ENCODE measurements at places on chromosomes 1 and 21.

GRCh38 chr1:99139876-99140275, 124.4 kb upstream of the PLPPR4 start:
- DNase-seq = no peak

DNA sequence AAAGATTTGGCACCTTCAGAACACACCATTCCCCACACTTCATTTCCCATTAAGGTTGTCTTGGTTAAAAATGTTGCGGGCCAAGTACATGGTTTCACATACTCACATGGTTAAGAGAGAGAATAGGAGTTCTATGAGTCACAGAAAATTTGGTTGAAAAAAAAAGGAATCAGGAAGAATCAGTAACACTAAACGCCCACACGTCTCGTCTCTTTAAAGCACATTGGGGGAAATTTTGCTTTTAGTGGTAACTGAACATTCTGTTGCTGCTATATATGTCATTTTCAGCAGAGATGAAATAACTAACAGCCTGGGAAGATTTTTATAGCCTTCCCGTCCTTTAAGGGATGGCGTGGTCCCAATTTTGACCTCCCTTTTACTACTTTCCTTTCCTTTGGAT, 132.9 kb upstream of the ERG start:
- DNase-seq = no peak

DNA sequence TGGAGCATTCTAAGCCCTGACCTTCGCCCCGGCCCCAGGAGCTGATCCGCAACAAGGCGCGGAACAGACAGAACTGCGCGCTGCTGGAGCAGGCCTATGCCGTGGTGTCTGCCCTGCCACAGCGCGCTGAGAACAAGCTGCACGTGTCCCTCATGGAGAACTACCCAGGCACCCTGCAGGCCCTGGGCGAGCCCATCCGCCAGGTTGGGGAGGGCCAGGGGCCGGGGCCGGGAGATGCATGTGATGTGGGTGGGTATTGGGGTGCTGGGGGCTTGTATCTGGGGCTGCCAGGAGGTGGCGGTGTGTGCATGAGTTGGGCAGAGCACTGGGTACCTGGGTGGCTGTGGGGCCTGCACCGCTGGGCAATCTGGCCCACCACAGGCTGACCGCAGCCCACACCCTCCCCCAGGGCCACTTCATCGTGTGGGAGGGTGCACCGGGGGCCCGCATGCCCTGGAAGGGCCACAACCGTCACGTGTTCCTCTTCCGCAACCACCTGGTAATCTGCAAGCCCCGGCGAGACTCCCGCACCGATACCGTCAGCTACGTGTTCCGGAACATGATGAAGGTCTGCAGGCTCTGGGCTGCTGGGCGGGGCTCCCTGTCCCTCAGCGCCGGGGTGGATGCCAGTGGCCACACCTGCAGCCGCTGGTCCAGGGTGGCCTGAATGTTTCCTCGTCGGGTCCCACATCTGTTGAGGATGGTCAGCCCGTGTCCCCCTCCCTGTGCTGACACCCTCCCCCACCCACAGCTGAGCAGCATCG, 65.8 kb downstream of the TRIM11 start:
- peak; percentile 55 for DNase-seq

- DNase-seq = no peak
Measured at GRCh38 chr1:111565968-111566367, 53.6 kb upstream of the RAP1A start.

- no peak for DNase-seq
Measured at GRCh38 chr1:110498270-110498669, 20.7 kb downstream of the KCNA10 start.

DNA sequence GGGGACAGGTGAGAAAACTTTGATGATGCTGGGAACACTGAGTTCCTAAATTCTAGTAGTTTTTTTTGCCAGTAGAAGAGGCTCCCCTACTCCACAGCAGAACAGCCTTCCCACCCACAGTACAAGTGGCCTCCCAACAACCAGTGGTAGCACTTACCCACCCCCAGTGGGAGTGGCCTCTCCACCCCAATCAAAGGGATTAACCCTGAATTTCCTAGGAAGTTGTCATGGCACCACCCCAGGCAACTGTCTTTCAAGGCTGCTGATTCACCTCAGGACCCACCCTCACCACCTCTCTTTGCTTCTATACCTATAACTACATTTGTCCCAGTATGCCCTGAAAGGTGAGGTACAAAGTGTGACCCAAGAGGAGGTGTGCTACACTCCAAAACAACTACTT, 81.4 kb upstream of the PRDX6 start:
- no peak for DNase-seq

GRCh38 chr1:62391369-62391971, 45.4 kb upstream of the USP1 start:
- no peak for DNase-seq

DNA sequence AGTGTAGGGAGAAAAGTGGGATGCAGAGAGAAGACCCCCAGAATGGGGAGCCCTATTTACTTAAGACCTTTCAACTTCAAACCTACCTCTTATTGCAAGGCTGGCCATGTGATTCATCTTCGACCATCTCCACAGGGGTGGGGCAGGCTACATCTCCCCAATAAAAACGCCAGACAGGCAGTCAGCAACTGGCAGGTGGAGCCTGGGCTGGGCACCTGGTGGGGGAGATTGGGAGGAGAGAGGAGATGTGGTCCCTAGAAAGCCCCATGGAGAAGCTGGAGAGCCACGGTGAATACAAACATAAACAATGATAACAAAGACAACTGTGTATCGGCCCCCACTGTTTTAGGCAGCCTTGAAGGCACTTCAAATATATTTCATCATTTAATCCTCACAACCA, 336.7 kb upstream of the PROX1 start:
- no peak for DNase-seq

DNA sequence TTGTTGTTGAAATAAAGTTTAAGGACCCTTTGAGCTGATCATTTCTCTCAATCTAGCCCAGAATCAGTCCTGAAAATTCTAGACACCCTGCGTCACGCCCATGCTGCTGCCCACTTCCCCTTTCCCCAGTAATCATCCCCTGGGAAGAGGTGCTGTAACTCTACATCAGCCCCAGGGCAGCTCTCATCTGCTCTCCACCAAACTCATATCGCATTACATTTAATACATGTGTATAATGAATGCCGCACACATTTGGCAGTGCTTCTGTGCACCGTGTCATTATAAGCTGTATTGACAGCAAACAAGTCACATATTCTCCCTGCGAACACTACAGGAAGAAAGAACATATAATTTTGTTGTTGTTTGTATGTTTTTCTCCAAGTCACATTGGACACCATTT, 539.7 kb upstream of the DAB1 start:
- no peak for DNase-seq

- DNase-seq = no peak
Measured at GRCh38 chr1:202221911-202222909, 28.6 kb downstream of the LGR6 start.

DNA sequence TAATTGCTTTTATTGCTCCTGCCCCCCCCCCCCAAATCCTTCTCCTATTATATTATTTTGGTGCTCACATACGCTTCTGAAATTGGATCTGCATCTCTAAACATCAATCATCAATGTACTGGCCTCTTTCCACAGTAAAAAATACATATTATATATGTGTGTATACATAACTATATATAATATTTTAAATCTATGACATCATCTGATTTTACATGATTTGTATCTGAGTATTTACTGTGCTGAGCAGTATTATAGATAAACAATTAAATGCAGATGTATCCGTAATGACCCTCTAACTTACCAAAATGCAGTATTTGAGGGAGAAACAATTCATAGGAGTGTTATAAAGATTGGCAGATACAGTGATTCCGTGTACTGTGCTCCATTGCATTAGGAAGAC, 832 bp downstream of the PLPPR4 start:
- no peak for DNase-seq

DNA sequence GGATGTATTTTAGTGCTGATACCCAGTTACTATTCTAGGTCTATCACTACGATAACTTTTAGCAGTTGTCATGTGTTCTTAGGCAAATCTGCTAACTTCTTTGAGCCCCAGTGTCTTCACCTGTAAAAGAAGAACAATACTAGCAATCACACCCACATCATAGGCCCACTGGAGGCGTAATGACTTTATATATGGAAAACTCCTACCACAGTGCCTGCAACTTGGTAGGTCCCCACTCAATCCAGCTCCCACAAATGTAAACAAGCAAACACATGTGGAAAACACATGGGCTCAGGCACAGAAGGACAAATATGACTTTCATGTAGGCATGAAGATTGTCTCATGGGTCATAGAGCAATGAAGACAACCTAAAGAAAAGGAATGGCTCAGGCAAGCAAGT, 115.8 kb downstream of the TBX19 start:
- DNase-seq = no peak

GRCh38 chr1:15191770-15192169, 38.2 kb downstream of the TMEM51 start:
- DNase-seq = no peak

GRCh38 chr21:38830671-38831525, 25.2 kb downstream of the ETS2 start:
- no peak for DNase-seq

DNA sequence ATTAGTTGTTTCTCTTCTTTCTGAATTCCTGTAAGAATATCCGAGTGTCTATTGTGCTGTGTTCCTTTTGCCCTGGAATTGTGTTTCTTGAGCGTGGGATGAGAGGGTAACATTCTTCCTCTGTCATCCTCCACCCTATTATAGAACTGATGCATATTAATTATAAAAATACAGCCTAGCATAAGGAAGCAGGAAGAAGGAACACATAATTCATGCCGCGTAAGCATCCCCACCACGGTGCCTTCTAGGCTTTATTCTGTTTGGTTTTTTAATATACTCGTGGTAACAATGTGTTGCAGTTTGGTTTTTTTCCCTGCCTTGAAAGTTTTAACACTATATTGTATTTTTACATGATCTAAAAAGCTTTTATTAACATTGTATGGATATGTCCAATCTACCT, 65.7 kb downstream of the GALNT2 start:
- no peak for DNase-seq

GRCh38 chr1:224881762-224882211, 47.7 kb upstream of the DNAH14 start:
- DNase-seq = no peak

DNA sequence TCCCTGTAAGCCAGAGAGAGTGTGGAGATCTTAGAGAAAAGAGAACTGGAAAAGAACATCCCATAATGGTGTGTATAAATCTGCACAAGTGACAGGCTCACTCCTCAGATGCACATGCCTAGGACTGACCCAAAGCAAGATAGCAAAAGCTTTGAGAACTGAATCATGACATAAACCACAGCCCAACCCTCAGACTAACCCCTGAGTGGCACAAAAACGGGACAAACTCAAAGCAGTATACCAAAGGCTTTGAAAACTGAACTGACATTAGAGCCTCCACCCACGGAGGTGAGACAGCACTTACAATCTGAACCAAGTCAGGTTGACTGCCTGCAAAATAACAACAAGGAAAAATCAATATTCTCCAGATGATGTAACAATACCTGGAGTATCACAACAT, 70.8 kb downstream of the TIAM1 start:
- DNase-seq = no peak

DNA sequence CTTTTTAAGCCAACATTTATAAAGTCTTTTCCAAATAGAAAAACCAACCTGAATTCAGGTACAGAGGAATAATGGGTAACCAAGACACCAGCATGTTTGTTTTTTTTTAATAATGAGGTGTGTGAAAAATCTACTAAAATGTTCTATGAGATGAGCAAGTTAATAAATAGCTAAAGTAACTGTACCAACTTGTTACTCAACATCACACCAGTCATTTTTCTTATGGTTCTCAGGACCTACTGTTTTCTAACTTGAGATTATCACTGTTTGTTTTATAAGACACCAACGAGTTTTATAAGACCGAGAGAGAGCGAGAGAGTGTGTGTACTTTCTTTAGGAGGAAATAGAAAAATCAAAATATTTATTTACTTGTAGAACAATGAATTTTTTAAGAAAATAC, 12.4 kb downstream of the ELK4 start:
- DNase-seq = no peak

DNA sequence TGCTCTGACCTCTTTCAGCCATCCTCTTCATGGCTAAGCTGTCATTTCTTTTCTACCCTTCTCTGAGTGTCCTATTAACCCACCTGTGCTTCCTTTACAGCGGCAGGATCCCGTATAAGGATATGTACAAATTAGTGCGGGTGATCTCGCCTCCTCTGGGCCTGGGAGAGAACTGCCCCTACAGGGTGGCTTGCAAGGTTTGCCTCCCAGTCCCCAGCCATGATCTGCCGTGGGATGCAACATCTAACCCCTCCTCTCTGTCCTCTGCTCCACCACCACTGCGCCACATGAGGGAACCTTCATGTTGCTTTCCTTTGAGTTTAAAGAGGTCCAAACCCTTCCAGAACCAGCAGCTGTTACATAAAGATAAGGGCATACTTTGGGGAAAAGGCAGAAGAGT, 282.2 kb downstream of the ZNF648 start:
- no peak for DNase-seq

- DNase-seq = no peak
Measured at GRCh38 chr1:185627171-185627570, 107.0 kb upstream of the HMCN1 start.

- no peak for DNase-seq
Measured at GRCh38 chr1:199660071-199660470, 367.4 kb upstream of the NR5A2 start.

- DNase-seq = no peak
Measured at GRCh38 chr1:78075621-78076020, 29.9 kb downstream of the GIPC2 start.

DNA sequence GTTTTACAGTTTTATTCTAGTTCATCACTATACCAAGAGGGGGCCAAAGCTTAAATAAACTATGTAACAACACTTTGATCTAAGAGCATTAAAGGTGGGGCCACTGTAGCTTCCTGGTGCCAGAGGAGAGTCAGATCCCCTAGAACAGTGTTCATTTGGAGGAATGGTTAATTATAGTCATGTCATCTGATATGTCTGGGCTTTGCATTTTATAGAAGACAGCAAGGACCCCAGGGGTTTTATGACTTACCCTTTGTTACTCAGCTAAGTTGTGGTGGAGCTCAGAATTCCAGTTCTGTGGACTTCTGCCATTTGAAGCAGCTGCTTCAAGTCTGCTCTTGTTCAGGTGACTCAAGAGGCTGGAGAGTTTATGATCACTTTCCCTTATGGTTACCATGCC, 16.7 kb downstream of the KDM4A start:
- no peak for DNase-seq

GRCh38 chr1:110186558-110186957, 23.6 kb upstream of the KCNC4 start:
- no peak for DNase-seq

- no peak for DNase-seq
Measured at GRCh38 chr1:211741116-211741515, 65.7 kb upstream of the NEK2 start.

DNA sequence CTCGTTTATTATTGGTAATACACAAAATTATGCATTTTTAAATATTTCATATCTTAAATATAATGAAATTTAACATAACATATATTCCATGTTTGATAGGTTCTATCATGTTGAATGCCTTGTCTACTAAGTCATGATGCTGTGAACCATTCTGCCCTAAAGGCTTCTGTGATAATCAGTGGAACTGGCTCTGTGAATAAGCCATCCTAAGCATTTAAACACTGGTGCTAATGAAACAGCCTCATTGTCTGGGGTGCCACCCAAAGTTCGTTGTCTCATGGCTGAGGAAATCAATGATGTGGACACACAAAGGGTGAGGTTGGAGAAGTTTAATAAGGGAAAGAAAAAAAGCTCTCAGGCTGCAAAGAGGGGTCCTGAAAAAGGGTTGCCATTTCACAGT, 264.7 kb upstream of the ZRANB2 start:
- DNase-seq = no peak

GRCh38 chr1:161162052-161162451, 2.8 kb downstream of the USP21 start:
- no peak for DNase-seq
